Urinary bladder (tissue), 4 donors: ENCODE measurements at places on chromosomes 1 and 21. TPM values are rescaled to one million over a fixed set of nuclear protein-coding genes. Genes with fewer than 3 reads are reported as not detected.

The RNU1-1 gene
- total RNA-seq = under 0.01 TPM

The MDM4 gene
- total RNA-seq = 148 TPM

The LDLRAP1 gene
- total RNA-seq = 10.6 TPM

The OR2T2 gene
- not detected for total RNA-seq

The RXFP4 gene
- total RNA-seq = not detected

The IL20 gene
- not detected for total RNA-seq

DNA sequence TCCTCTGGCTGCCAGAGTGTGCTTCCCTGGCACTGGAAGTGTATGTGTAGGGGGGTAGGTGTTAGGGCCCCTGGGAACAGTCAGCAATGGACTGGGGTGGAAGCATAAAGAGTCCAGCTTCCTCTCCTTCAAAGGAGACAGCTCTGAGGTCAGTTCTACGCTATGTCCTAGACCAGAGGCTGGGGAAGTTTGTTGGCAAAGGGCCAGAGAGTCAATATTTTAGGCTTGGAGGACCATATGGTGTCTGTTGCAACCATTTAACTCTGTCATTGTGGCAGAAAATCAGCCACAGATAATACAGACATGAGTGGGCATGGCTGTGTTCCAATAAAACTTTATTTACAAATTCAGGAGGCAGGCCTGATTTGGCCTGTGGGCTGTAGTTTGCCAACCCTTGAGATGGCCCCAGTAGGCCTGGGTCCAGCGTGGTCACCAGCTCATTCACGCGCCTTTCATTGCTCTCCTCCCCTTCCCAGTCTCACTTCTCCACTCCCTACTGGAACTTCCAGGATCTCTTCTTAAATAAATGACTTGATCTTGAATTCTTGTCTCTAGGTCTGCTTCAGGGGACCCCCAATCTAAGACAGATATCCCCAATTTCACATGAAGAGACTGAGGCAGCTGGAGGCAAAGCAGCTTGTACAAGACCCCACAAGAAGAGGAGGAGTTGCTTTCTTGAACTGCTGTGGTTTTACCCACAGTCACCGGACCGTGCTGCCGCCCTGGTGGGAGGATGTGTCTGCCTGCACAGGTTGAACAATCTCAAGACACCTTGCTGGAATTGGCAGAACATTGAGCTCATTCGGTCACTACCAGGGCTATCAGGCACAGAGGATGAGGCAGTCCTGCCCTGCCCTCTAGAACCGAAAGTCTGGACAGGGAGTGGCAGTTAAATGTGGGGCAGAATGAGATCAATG, 162.4 kb upstream of the POU3F1 start:
- DNase-seq = no peak

DNA sequence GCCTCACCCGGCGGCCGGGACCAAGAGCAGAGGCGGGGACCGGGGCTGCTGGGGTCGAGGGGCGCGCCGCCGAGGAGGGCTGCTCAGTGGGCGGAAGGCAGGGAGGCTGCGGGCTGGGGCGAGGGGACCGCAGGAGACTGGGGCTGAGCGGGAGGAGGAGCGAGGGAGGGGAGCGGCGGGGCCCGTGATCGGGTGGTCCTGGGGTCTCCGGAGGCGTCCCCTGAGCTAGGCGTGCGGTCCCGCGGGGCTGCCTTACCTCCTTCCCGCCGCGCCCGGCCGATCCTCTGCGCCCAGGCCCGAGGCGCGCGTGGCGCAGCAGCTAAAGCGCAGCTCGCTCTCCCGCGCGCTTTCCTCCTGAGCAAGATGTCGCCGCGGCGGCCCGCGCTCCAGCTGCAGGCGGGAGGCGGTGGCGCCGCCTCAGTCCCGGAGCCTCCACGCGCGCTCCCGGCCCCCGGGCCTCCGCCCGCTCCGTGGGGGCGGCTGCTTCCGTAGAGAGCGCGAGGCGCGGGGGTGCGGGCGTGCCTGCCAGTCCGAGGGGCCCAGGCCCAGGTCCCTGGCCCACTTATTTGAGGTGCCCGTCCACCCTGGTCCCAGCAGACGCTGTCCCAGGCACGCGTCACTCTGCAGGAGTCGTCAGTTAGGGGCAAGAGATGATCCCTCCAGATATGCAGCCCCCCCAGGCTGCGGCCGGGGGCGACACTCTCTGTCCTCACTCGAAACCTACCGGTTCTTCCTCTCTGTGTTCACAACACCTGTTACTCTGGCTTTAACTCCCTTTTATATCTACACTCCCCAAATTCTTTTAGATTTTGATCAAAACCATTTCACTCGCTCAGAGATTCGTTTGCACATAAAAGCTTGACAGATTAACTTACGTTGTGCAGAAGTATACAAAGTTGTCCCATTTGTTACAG, at the start of gene CCSAP:
CCSAP (minus strand) TSS at position 392 of the 914 bp plus-strand sequence. CDS start 582 bp downstream, outside the sequence.
- no peak for DNase-seq

DNA sequence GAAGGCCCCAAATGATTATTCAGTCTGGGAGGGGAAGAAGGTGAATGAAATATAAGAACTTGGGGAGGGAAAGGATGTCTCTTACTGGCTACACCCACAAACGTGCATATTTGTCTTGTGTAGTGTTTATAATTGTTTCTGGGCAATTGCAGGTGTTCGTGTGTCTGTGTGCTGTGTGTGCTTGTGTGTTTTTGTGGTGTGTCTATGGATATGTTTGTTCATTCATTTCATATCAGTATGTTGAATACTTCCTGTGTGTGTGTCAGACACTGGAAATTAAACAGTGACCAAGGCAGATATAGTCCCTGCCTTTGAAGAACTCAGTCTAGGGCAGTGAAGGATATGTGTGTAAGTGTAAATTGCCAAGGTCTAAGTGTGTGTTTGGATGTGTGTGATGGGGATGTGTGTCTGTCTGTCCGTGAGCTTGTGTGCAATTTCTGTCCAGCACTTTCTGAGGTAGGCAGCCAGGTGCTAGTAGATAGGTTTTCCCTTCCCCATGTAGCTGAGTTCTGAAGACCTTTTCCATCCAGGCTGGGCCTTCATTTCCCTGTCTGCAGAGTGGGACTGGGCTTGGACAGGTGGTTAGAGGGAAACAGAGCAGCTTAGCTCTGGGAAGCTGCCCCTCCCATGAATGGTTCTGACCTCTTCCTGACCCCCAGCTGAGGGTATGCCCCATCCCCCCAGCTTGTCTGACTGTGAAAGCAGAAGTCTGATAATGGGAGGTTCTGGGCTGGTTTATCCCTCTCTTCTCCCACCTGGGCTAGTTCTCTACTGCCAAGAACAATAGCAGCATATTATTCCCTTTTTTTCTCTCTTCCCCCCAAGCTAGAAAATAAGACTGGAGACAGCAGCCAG, 3.8 kb downstream of the AGO1 start:
- no peak for DNase-seq

GRCh38 chr1:6730880-6731279, 29.3 kb upstream of the DNAJC11 start:
- DNase-seq = no peak

DNA sequence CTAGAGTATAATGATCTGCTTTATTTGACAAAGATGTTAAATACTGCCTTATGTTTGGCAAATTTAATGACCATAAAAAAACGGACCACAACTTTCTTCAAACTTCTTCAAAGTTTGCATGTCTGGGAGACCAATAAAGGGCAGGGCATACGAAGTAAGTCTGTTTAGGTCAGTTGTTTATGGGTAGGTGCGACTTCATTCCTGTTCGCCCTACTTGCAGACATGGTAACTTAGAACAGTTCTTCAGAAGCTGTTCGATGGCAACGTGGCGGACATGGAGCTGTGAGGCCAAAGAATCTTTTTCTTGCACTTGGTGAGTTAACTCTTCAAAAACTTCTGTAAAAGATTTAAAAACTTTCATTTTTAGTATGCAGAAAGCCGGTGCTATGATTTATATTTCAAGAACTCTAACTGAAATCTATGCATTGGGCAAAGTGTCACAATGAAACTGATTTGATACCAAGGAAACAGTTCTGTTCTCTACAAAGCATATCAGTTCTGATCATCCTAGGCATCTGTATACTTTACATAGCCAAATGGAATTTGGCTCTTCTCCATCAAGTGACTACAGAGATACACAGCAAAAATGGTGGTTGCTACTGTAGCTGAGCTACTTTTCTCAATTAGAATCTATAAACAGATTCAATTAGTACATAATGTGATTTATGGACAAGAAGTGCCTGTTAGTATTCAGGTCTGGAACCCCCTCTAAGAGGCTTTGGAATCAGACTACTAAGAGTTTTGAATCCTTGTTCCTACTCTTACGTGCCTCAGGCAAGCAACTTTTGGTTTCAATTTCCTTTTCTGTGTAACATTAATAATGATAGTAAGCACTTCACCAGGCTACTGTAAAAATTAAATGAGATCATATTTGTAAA, 25.7 kb downstream of the C21orf91 start:
- DNase-seq = no peak

- DNase-seq = no peak
Measured at GRCh38 chr1:100627054-100627716, 89.2 kb downstream of the GPR88 start.

DNA sequence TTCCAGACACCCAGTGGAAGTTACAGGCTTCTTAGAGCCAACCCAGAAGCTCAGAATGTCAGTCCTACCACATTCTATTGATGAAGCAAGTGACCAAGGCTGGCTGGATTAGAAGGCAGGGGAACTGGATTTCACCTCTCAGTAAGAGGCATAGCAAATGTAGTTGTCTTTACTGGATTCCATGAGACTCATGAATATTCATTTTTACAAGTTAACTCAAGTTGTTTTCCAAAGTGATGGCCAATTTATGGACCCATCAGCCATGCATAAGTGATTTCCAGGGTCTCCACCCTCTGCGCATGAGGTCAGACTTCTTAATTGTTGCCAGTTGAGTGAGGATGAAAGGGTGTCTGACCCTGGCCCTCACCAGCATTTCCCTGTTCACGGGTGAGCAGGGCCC, 426.8 kb upstream of the VAMP3 start:
- DNase-seq = no peak

DNA sequence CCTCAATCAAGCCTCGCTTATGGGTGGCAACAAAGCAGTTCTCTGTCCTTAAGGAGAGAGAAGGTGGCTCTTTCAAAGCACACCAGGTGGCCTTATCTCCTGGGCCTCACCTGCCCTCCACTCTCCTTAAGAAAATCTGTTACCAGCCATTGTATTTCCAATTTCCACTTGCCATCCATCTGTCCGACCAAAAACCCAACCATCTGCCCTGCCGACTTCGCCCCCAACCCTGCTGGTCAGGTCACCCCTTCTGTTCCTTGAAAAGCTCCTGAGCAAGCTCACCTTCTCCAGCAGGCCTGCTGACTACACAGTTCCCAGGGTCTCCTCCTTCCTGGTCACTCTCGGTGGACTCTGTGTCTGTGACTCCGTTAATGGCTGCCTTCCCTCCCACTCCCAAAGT, 619 bp upstream of the IGFN1 start:
- DNase-seq = no peak

DNA sequence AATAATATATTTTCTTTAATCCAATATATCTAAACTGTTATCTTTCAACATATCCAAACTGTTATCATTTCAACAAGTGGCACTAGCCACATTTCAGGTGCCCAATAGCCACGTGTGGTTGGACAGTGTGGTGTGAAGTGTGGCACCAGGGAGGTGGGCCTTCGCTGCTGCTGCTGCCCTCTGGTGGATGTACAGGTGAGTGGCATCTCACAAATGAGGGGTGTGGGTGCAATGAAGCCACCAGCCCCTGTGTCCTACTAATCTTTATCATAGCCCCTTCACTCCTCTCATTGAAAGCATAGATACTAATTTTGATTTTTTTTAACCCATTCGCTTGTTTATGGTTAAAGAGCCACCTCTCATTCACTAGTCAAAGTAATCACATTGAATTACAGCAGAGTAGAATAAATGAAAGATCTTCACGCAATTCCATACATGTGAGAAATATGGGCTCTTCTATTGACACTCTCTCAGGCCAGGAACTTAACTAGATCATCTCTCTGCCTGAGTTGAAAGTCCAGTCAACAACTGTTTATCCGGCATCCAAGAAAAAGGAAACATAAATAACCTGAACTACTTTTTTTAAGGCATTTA, 499.2 kb downstream of the OMA1 start:
- no peak for DNase-seq

DNA sequence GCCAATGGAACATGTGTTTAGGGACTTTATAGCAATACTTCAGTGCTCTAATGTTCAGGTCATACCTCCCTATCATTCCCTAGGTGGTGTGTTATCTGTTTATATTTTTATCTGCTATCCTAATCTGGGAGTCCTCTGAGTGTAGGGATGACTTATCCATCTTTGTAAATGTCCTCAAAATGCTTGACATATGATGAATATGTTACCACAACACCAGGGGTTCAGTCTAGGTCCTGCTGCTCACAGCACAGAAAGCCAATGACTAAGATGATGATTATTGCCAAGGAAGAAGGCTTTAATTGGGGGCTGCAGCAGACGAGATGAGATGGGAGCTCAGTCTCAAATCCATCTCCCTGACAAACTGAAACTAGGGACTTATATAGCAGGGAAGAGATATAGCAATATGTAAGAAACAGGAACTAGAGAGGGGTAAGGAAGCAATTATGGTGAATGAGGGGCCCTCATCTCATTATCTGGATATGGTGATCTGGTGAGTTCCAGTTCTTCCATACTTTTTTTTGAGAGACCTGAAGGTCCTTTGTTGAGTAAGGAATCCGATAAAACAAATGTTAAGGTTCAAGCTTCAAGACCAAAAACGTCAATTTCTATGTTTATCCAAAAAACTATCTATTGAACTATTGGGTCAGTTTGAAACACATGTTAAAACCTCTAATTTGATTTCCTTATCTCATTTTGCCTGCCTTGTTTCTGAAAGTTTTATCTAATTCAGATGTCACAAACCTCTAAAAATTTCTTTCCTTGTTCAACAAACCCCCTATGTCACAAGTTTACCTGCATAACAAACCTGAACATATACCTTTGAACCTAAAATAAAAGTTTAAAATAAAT, 256.7 kb upstream of the CACYBP start:
- no peak for DNase-seq

- DNase-seq = no peak
Measured at GRCh38 chr1:78240191-78240590, 194.4 kb downstream of the GIPC2 start.

GRCh38 chr1:65255656-65256050, 53.7 kb upstream of the DNAJC6 start:
- no peak for DNase-seq

DNA sequence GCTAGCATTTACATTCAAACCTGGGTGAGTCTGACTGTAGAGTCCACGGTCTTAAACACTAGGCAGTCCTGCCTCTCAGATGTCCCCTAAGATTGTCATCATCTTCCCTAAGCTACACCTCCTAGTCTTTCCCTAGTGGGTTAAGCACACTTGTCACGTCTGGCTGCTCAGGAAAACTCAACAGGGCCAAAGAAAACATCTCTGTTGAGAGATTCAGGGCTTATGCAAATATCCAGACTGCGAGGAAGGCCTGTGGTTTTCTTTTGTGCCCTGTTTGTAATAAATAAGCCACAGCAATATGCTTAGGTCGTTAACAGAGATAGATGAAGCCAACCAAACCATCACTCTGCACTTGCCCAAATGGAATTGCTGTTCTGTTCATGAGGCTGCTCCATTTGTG, 472.6 kb upstream of the DEPDC1 start:
- no peak for DNase-seq

GRCh38 chr1:241834733-241835377, 13.1 kb upstream of the EXO1 start:
- no peak for DNase-seq

GRCh38 chr1:221309723-221310122, 430.5 kb downstream of the HLX start:
- no peak for DNase-seq

GRCh38 chr1:6991266-6991665, 206.0 kb downstream of the CAMTA1 start:
- DNase-seq = no peak
